ENCODE measurements at places on chromosomes 2 and 18. TPM values are rescaled to one million over a fixed set of nuclear protein-coding genes. Genes with fewer than 3 reads are reported as not detected.

The RTKN gene
- total RNA-seq, result 5.4 TPM

The LMAN2L gene
- 33.9 TPM for total RNA-seq

The FOXI3 gene
- total RNA-seq, result 0.23 TPM

The TANC1 gene
- 19.3 TPM for total RNA-seq

The ZNF892 gene
- total RNA-seq, result 1.7 TPM

The CHST9 gene
- 0.06 TPM for total RNA-seq

The GKN2 gene
- not detected for total RNA-seq

GRCh38 chr2:45554742-45555140, 56.3 kb downstream of the SRBD1 start:
- DNase-seq, result peak; percentile 26

GRCh38 chr2:159856760-159857159, 58.8 kb upstream of the CD302 start:
- no peak for DNase-seq

- no peak for DNase-seq
Observed at GRCh38 chr2:29011418-29012060, 30.4 kb downstream of the TOGARAM2 start.

- no peak for DNase-seq
Observed at GRCh38 chr2:126482582-126483464, 173.1 kb upstream of the GYPC start.

DNA sequence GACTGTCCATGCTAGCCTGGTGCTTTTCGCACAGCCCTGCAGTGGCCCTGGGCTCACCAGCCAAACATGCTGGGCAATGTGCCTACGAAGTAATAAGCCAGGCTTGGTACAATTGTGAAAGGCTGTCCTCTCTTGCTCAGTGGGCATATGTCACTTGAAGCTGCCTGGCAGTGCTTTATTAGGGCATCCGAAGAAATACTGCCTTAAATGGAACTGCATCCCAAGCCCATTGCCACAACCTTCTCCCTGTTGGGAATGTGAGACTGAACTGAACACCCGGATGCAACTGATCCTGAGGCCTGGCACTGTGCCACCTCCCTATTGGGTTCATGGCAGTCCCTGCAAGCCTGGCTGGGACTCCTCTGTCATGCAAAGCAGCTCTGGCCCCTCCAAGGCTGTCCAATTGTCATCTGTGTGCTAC, 15.9 kb downstream of the CAPG start:
- no peak for DNase-seq

DNA sequence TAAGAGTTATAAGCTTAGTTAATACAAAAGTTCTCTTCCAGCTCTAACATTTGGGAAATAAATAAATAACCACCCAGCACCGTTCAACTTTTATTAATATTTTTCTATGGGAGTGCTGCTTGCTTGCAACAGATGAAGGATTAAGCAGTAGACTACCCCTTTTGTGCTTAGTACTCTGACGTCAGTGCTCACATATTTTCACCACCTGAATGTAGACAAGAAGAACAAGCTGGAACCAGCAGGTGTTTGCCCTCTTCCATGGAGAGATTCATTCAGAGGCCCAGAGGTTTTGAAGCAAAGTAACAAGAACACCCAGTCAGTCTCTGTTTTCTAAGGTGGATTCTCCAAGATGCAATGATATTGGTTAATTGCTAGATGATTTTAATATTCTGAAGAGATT, 307.1 kb upstream of the PIK3C3 start:
- no peak for DNase-seq

DNA sequence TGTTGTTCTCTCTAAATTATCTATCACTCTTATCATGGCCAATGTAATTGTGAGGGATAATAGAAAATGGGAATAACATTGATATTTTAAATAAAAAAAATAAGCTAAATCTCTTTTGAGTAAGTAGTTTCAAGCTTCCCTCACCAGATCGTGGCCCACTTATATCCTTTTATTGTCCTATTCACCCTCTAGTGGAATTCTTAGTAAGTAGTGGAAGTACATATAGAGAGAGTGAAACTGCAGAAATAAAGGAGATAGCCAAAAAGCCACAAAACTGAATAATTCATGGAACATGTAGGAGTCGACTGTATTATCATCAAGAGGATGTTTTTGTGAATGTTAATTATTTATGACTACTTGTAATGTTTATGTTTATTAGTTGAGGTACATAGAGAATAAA, 66.1 kb upstream of the DTNA start:
- DNase-seq, result no peak

- no peak for DNase-seq
Observed at GRCh38 chr2:23235736-23236135, 149.2 kb upstream of the KLHL29 start.
